ENCODE measurements at places on chromosomes 1 and 21. TPM values are rescaled to one million over a fixed set of nuclear protein-coding genes. Genes with fewer than 3 reads are reported as not detected.

Gene PHLDA3
- 116 TPM for total RNA-seq

Gene ELF3
- total RNA-seq = 0.58 TPM

GRCh38 chr1:100921110-100921706 lies 25.3 kb downstream of the SLC30A7 start:
- DNase-seq = no peak

DNA sequence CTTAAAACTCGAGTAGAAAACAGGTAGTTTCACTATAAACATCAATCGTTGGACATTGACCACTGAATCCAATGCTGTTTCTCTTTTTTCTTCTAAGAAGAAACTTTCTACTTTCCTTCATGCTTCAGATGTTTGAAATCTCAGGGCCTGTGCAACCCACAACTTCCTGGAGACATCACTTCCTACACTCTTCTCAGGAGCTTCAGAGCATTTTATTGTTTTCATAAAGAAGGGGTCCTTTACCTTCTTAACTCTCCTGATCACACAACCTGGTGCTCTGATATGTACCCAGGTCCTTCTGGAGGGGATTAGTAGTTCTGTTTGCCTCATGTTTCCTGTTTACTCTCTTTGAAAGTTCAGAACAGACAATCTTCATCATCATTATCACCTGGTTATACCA lies 113.0 kb upstream of the VAV3 start:
- DNase-seq = no peak

GRCh38 chr21:45531393-45532215 lies 10.6 kb downstream of the SLC19A1 start:
- DNase-seq = peak; percentile 42
